ENCODE measurements at places on chromosomes 7 and 10. TPM values are rescaled to one million over a fixed set of nuclear protein-coding genes. Genes with fewer than 3 reads are reported as not detected.

The XRCC2 gene
- total RNA-seq = 0.14 TPM

The MRC1 gene
- total RNA-seq = 73.4 TPM

The AGBL3 gene
- total RNA-seq = 0.28 TPM

The CPEB3 gene
- 6.8 TPM for total RNA-seq

The TSPAN13 gene
- total RNA-seq = 6.4 TPM

The HABP2 gene
- total RNA-seq = not detected

The MOGAT3 gene
- not detected for total RNA-seq

The CYP3A7 gene
- total RNA-seq = not detected

The FEZF1 gene
- total RNA-seq = not detected

DNA sequence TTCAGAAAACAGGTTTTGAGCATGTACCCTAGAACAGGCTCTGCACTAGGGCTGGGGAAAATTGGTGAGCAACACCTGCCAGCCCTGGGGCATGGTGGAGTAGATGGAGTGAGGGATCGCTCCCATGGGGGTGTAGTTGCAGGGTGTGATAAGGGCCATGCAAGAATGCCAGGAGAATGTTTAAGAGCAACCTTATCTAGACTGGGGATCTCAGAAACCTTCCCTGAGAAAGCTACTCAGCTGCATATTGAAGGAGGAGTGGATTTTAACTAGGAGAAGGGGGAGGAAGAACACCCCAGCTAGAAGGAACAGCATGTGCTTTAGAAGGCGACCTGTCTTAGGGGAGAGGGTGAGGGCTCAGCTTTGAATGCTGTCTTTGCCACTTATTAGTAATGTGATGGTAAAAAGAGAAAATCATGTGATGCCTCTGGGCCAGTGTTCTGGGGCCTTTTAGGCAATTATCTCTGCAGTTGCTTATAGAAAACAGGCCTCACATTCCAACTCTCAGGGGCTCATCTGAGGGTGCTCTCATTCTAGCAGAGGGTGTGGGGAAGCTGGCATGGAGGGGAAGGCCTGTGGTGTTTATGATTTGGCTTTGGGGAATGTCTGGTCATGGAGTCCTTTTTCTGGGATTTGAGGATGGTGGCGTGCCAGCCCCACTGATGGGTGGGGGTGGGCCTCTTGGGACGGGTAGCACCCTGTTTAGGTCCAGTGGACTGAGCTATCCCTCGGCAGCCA is 225.4 kb downstream of the BMPER start:
- no peak overlapping the region for H3K27ac ChIP-seq
- no peak for DNase-seq
- no peak overlapping the region for H3K4me3 ChIP-seq
- H3K27me3 ChIP-seq = no peaks in the 10 kb centered on the region
- H3K4me1 ChIP-seq = no peaks in the 10 kb centered on the region

GRCh38 chr7:152130658-152131590 is 105.5 kb downstream of the GALNT11 start:
- peaks cover 33% of the 10 kb centered on the region for H3K36me3 ChIP-seq
- no peaks in the 10 kb centered on the region for H3K4me1 ChIP-seq
- H3K4me3 ChIP-seq = no peak overlapping the region
- H3K27me3 ChIP-seq = no peaks in the 10 kb centered on the region
- no peak overlapping the region for H3K27ac ChIP-seq

DNA sequence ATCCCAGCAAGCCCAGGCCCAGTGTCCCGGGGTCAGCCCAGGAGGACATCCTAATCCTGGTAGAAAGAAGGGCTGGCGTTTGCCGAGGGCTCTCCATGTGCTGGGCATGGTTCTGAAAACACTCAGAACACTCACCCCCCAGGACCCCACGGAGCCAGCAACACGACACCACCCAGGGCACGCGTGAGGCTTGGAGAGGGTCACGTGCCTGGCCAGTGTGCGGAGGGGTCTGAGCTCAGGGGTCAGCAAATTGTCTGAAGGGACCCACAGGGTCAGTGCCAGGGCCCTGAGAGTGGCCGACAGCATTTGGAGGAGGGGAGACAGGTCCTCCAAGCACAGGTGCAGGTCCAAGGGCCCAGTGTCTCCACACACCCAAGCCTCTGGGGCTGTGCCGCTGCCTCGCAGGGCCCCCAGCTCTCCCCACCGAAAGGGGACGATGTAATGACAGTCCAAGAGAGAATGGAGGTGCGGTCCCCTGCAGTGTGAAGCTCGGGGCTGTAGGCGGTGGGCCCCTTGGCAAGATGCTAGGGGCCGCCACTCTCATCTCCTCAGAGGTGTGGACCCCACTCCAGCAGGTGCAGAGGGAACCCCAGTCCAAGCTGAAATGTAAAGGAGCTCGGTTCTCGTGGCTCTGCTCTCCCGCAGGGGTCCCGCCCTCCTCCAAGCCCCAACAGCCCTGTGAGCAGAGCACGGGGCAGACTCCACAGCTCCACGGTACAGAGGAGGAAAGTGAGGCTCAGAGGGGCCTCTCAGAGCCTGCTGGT is 7.8 kb downstream of the FOXL3 start:
- H3K27me3 ChIP-seq = no peaks in the 10 kb centered on the region
- no peak overlapping the region for H3K27ac ChIP-seq
- H3K36me3 ChIP-seq = no peaks in the 10 kb centered on the region
- DNase-seq = no peak

- no peak overlapping the region for H3K27ac ChIP-seq
- peaks cover 26% of the 10 kb centered on the region for H3K4me1 ChIP-seq
- H3K4me3 ChIP-seq = no peak overlapping the region
- H3K27me3 ChIP-seq = no peaks in the 10 kb centered on the region
- H3K36me3 ChIP-seq = peaks cover 11% of the 10 kb centered on the region
Measured at GRCh38 chr7:2553108-2553507, 2.2 kb downstream of the BRAT1 start.

DNA sequence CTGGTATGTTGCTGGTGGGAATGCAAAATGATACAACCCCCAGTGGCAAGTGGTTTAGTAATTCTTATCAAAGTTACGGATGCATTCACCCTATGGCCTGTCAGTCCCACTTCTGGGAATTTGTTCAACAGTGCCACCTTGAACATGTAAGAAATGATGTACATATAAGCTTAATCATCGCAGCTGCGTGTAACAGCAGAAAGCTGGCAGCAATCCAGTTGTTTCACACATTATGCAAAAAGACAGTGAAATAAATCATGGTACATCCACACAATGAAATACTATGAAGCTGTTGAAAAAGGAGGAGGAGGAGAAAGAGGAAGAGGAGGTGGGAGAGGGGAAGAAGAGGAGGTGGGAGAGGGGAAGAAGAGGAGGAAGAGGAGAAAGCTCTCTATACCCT is 76.2 kb upstream of the MYL10 start:
- no peak overlapping the region for H3K4me3 ChIP-seq
- H3K27ac ChIP-seq = no peak overlapping the region
- H3K36me3 ChIP-seq = no peaks in the 10 kb centered on the region
- H3K27me3 ChIP-seq = no peaks in the 10 kb centered on the region
- no peaks in the 10 kb centered on the region for H3K4me1 ChIP-seq

DNA sequence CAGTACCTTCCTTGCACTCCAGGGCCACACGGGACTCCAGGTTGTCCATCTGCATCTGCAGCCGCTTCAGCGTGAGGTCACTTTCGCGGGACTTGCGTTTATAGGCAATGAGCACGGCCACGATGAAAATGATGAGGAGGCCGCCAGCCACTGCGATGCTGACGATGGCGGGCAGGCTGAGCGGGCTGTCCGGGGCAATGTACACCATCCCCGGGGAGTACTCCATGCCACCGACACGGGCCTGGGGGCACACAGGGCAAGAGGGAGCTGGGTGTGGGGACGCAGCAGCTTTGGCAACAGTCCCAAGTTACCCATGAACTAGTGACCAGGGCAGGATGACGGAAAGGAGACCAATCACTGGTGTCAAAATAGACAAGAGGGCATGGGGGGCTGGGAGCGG is 396.6 kb downstream of the PLXNA4 start:
- DNase-seq = no peak
- no peak overlapping the region for H3K27ac ChIP-seq
- peaks cover 6% of the 10 kb centered on the region for H3K36me3 ChIP-seq
- H3K4me3 ChIP-seq = no peak overlapping the region
- no peaks in the 10 kb centered on the region for H3K27me3 ChIP-seq
- H3K4me1 ChIP-seq = no peaks in the 10 kb centered on the region

DNA sequence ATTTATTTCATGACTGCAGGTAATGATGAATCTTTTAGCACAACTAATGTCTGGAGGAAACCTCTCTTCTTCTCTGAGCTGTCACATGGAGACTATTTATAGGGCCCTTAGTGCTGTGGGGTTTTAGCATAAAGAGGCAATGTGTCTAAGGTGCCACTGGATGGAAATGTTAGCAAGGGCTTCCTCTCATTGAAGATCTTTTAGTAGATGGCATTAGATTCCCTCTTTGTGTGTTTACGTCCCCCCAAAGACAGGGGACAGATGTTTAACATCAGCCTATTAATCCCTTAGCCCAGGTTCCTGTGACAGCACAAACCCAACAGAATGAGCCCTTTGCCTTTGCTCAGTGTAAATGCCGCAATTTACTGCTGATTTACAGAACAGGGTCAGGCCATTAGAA is 208.6 kb downstream of the SKAP2 start:
- H3K4me1 ChIP-seq = no peaks in the 10 kb centered on the region
- H3K36me3 ChIP-seq = no peaks in the 10 kb centered on the region
- H3K27me3 ChIP-seq = no peaks in the 10 kb centered on the region
- no peak for DNase-seq

DNA sequence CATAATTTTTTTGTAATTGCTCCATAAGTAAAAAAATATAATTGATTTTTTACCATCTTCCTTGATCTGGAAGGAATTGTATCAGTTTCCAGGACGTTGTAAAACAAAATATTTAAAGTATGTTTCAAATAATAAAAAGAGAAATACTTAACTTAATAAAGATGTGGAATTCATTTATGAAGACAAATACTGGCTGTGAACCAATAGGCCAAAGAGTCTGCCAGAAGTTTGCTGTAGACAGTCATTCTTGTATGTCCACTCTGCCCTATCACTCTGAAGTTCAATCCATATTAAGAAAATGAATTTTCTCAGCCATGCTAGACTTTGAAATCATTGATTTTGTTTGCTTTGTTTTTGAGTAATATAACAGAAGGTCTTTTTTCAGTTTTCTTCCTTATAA is 256.4 kb downstream of the TRIL start:
- no peaks in the 10 kb centered on the region for H3K36me3 ChIP-seq
- H3K27ac ChIP-seq = peak overlapping the region; percentile 46
- H3K4me1 ChIP-seq = peaks cover 11% of the 10 kb centered on the region

GRCh38 chr10:125961743-125962142 is 65.4 kb downstream of the FANK1 start:
- H3K4me3 ChIP-seq = no peak overlapping the region
- H3K36me3 ChIP-seq = no peaks in the 10 kb centered on the region
- H3K27me3 ChIP-seq = no peaks in the 10 kb centered on the region
- H3K27ac ChIP-seq = no peak overlapping the region
- no peak for DNase-seq

DNA sequence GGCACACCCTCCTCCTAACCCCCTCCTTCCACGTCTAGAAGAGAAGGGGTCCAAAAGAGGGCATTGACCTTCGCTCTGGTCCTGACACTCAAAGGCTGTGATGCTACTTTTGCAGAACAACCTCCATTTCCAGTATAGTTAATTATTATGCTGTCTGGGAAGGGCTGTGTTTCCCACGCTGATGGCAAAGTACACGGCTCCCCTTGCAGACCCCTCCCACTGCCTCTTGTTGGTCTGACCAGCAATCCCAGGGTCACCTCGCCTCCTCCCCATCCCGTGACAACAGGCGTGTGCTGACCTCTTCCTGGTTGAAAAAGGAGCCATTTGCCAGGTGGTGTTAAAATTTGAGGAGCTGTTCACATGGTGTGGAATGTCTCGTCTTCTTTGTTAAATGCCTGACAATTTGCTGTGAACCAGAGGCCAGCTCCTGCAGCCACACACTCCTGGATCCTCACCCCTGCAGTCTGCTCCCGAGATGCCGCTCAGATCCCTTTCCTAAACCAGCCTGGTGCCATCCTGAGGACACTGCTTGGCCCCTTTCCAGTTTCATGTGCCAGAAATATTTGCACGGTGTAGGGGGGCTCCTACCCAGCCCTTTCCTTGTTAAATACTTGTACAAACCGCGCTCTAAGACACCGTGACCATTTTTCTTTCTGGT is 321.7 kb downstream of the WDR37 start:
- H3K36me3 ChIP-seq = no peaks in the 10 kb centered on the region
- no peak overlapping the region for H3K4me3 ChIP-seq
- H3K27me3 ChIP-seq = no peaks in the 10 kb centered on the region
- no peak overlapping the region for H3K27ac ChIP-seq

GRCh38 chr10:59073456-59074053 is 102.9 kb upstream of the PHYHIPL start:
- no peaks in the 10 kb centered on the region for H3K36me3 ChIP-seq
- no peak overlapping the region for H3K4me3 ChIP-seq
- H3K27me3 ChIP-seq = no peaks in the 10 kb centered on the region
- DNase-seq = no peak
- no peak overlapping the region for H3K27ac ChIP-seq
- peaks cover 31% of the 10 kb centered on the region for H3K4me1 ChIP-seq

DNA sequence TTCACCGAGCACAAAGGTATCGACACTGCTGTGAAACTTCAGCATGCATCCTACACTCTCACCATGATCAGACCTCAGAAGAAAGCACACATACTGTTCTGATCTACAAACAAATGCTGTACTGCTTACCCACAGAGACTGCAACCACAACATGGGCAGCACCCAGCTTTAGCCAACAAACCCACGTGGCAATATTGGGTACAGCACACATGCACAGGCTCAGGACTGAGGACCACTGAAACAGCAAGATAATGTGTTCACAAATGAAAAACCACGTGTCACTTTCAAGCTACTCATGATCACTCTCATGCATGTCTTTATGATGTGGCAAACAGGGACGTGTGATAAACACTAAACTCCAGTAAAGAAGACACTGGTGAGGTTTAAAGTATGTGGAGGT is 119.3 kb upstream of the PTN start:
- no peak overlapping the region for H3K27ac ChIP-seq
- DNase-seq = no peak
- no peak overlapping the region for H3K4me3 ChIP-seq
- no peaks in the 10 kb centered on the region for H3K36me3 ChIP-seq
- no peaks in the 10 kb centered on the region for H3K4me1 ChIP-seq

GRCh38 chr7:134375206-134375605 is 58.5 kb upstream of the SLC35B4 start:
- no peak overlapping the region for H3K4me3 ChIP-seq
- no peaks in the 10 kb centered on the region for H3K27me3 ChIP-seq
- H3K36me3 ChIP-seq = no peaks in the 10 kb centered on the region
- no peaks in the 10 kb centered on the region for H3K4me1 ChIP-seq
- H3K27ac ChIP-seq = no peak overlapping the region

DNA sequence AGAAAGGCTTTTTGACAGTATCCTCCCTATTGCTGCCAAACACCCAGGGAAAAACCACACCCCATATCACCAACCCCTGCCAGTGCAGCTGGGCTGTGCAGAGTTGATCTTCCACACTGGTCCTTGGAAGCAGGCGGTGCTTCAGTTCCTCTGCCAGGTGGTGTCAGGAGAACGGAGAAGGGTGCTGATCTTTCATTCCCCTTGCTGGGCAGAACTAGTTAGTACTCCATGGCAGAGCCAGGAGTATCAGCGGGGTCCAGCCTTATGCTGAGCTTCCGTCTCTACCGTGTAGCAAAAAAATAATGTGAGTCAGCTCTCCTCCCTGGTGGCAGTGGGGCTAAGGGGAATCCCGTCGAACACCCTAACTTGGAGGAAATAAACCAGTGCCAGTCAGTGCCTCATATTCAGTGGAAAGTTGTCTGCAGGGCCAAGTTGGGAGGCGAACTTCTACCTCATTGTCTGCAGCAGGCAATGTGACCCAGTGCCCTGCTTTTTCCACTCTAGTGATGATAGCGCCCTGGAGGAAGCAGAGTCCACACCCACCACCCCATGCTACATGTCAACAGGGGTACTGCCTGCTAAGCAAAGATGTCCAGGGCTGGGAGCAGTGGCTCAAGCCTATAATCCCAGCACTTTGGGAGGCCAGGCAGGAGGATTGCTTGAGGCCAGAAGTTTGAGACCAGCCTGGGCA is 175.4 kb downstream of the AUTS2 start:
- H3K4me3 ChIP-seq = no peak overlapping the region
- no peaks in the 10 kb centered on the region for H3K36me3 ChIP-seq
- no peaks in the 10 kb centered on the region for H3K27me3 ChIP-seq
- no peak for DNase-seq
- no peaks in the 10 kb centered on the region for H3K4me1 ChIP-seq
